Epithelial cell of proximal tubule (primary cell): ENCODE measurements at places on chromosomes 11 and 22. TPM values are rescaled to one million over a fixed set of nuclear protein-coding genes. Genes with fewer than 3 reads are reported as not detected.
A peak's percentile ranks its signal among the peaks of the same experiment; 100 is the strongest.

Gene PRRG4
- 2.7 and 3.1 TPM in 2 replicates for total RNA-seq

Gene RAPSN
- total RNA-seq = not detected in 2 replicates

Gene DEFB131B
- total RNA-seq = not detected in 2 replicates

Gene CHRNA10
- total RNA-seq = 0.23 and 0.65 TPM in 2 replicates

Gene MAPK12
- total RNA-seq = 33.9 and 56.0 TPM in 2 replicates

Gene CASP1
- 0.29 TPM in 1 of 2 replicates, not detected in the other for total RNA-seq

Gene FBXO3
- 20.3 and 25.0 TPM in 2 replicates for total RNA-seq

Gene KCNE3
- 0.98 and 4.9 TPM in 2 replicates for total RNA-seq

Gene MMP12
- total RNA-seq = not detected in 2 replicates

Gene ACTN3
- total RNA-seq = not detected in 2 replicates

Gene GLYATL1
- 1.7 and 5.0 TPM in 2 replicates for total RNA-seq

Gene CASP5
- total RNA-seq = not detected in 2 replicates

Gene HOATZ
- total RNA-seq = not detected in 2 replicates

Gene C22orf15
- 0.36 and 2.1 TPM in 2 replicates for total RNA-seq

Gene ANGPTL5
- total RNA-seq = not detected in 2 replicates

DNA sequence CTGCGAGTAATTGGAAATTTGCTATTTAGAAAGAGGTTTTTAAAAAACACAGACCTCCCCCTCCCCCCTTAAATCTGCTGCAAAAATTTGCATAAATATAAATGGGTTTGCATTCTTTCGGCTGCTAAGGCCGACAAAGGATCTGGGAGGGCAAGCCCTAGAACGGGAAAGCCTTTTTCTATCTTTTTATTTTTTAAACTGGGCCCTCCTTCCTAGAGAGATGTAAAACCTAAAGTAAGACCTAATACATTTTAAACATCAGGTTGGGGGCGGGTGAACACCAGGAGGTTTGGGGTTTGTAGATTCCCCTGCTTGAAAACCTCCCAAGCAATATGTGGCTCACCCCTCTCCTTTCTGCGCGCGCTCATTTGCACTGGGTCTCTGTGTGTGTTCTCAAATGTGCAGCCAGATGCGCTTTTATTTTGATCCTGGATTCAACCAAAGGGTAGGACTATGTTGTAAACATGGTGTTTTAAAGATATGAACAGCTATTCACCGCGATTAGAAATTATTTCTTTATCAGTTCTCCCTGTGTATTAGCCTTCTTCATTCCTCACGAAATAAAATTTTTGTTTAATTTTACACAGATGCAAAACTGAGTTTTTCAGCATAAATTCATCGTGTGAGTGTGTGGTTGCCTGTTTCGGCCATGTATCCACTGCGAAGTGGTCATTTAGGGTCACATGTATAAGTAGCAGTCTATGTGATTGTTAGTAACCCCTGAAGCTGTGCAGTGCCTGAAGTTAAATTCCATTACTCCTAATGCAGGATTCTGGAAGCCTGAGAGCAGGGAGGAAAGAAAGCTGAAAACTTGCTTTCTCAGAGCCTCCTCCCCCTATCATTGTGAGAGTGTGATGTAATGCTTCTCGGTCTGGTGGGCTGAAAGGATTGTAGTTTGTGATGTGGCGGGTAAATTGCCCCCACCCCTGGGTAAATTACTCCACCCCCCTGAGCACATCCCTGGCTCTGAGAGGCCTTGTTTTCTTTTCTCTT lies 988 bp downstream of the TNRC6B start:
- no peak for DNase-seq

- DNase-seq = no peak
Measured at GRCh38 chr11:34929794-34930763, 13.7 kb downstream of the PDHX start.

DNA sequence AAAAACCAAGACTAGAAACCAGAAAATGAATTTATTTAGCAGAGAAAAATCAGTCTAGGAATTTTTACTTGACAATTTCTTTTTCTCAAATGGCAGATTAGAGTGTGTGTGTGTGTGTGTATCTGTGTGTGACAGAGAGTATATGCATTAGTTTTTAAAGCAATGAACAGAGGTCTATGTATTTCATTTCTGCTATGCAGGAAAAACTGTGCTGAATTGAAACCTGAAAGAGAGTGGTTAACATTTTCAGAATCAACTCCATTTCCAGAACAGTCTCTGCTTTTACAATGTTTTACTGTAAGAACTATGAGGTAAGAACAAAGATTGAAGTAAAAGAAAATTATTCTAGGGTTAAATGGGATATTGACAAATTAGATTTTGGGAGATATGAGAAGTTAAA lies 114.8 kb downstream of the GRM5 start:
- no peak for DNase-seq

DNA sequence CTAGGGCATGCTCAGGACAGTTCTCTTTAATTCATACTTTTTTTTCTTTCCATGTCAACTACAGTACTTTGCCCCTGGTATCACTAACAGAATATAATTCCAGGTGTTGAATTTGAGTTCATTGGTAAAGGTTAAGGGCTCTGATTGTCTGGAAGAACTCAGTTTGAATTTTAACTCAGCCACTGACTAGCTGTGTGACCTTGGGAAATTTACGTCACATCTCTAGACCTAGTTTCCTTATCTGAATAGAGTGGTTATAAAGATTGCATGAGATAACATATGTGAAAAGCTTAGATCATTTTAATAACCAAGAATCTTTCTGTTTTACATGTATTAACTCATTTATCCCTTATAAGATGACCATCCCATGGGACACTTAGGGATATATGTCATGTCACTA lies 15.8 kb upstream of the ZC3H12C start:
- no peak for DNase-seq

GRCh38 chr11:101127197-101127698 lies 2.4 kb downstream of the PGR start:
- DNase-seq = no peak

DNA sequence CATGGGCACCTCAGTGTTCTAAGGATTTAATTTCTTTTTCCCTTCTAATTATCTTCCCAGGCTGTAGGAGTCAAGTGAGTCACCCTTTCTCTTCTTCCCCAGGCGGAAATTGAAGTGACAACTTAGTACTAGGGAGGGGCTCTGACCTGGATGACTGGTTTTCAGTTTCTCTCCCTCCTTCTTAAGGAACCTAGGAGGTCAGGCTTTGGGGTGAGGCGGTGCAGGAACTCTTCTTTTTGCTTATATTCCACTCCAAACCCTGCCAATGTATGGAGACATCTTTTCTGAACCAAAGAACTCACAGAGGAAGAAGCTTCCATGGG lies 12.6 kb downstream of the ZDHHC5 start:
- DNase-seq = no peak

DNA sequence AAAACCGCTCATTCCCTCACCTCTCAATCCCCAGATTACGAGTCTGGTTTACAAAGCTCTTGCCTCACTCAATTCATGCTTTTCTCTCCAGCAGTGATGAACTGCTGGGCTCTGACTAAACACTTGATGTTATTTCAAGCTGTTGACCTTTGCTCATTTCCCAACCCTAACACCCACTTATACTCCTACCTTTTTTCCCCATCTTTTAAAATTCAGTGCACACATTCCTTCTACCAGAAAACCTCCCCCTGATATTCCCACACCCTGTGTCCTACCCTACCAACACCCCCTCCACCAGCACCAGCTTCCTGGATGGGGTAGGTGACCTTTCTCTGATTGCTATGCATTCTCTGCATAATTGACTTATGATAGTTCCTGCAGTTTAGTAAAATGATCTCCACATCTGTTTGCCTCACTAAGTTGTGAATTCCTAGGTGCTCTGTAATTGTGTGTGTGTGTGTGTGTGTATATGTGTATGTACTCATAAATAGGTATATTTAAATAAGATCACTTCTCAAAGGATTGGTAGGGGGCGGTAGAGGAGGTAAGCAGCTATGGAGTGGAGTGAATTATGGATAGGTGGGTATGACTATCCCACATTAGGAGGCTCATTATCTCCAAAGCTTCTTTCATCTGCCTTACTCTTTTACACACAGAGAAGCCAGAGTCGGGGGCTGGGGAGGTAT lies 842 bp downstream of the HEPACAM start:
- peak; percentile 73 for DNase-seq

- DNase-seq = no peak
Measured at GRCh38 chr11:74559934-74560309, 32.5 kb upstream of the POLD3 start.

- DNase-seq = no peak
Measured at GRCh38 chr11:59216641-59217564, 4.2 kb upstream of the MPEG1 start.

- no peak for DNase-seq
Measured at GRCh38 chr11:12831471-12832202, 157.4 kb downstream of the TEAD1 start.

- DNase-seq = peak; percentile 26
Measured at GRCh38 chr11:72015511-72016061, 16.9 kb downstream of the IL18BP start.

GRCh38 chr11:83601914-83602527 lies 315.9 kb upstream of the CCDC90B start:
- DNase-seq = no peak

DNA sequence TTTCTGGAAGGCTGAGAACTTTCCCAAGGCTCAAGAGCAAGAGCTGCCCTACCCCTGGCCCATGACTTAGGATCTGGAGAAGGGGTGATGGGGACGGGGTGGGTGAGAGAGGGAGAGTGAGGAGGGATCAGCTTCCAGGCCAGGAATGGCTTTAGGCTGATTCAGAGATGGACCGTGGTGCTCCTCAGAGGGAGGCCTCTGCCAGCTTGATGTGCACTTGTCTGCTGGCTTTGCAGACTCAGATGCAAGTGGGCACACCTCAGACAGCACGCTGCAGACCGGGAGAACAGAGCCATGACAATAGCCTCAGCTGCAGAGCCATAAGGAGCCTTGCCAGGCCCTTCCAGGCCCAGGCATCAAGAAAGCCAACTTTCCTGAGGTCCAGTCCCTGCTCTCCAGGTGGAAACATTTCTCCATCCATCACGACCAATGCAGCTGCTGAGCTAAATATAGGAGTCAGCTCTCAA lies 41.3 kb downstream of the ALX4 start:
- DNase-seq = no peak

- DNase-seq = no peak
Measured at GRCh38 chr11:14331476-14332136, 27.4 kb downstream of the RRAS2 start.

DNA sequence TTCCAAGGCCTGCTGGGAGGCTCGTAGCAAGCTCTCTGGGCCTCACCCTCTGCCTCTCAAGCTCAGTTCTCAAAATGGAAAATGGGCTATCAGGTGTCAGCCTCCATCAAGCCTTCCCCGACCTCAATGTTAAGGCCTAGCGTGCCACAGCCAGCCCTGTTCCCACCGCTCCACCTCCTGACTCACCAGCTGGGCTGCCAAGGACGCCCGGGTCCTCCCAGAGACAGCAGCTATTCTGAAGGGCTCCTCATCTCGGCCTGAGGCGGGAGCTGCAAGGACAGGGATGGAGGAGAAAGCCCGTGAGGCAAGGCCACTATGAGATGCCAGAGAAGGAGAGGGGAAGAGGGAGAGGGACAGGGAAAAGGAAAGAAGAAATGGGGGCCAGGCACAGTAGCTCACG lies 19.9 kb downstream of the ARAP1 start:
- DNase-seq = no peak

DNA sequence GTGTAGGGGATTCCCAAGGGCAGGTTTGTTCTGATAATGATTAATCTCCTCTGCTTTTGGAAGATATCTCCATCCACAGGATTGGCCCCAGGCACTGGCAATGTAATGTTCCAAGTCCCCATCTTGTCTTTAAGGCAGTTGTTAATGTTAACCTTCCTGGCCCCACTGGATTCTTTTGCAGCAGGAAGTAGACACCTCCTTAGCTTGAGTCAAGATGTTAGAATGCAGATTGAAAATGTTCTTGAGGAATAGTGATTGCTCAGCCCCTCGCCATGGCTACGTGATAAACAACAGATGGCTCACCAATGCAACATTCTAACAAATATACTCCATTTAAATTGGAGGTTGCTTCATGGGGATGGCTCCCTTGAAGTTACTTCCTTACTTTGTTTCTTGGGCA lies 7.3 kb downstream of the HEPHL1 start:
- DNase-seq = peak; percentile 75

DNA sequence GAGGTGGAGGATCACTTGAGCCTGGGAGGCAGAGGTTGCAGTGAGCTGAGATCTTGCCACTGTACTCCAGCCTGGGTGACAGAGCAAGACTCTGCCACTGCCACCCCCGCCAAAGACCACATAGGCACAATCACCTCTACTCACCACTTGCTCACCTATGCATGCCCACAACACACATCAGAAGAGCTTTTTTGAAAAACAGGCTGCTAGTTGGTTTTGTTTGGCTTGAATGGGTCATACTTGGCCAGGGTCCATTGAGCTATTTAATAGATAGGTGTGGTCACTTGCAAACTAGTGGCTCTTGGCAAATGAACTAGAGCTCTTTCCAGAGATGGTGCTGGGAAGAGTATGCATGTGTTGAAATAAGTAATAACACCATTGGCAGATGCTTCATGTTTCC lies 80.1 kb downstream of the EMSY start:
- DNase-seq = peak; percentile 1

GRCh38 chr11:103649401-103649895 lies 387.0 kb upstream of the DDI1 start:
- no peak for DNase-seq

GRCh38 chr11:528166-528814 lies 7.1 kb downstream of the HRAS start:
- no peak for DNase-seq

GRCh38 chr22:38607680-38608079 lies 37.7 kb upstream of the DMC1 start:
- DNase-seq = no peak

DNA sequence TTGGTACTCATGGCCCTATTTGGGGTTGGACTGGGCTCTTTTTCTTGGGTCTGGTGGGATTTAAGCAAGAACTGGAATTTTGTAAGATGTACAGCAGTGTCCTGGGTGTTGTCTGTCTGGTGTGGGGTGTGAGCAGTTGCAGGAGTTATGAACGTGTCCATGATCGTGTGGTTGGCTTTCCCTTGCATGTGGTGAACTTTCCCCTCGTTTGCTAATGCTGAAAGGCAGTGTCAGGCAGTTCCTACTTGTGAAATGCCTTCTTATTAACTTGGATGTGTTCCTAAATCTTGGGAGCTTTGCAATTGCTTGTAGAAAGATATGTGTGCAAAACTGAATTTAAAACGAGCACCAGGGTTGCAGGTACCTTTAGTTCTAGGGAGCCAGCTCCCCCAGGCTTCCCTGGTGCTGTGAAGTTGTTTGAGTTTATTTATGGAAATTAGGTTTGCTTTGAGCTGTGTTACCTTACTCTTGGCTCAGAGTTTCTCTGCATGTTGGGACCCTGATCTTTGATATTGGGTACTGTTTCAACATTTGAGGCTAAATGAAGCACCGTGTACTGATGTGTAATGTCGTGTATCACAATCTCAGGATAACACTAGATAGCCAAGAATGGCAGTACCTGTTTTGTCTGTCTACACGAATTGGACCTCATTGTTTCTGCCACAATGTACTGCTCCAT lies 35.8 kb upstream of the HSD17B12 start:
- no peak for DNase-seq
